CD4-positive, alpha-beta T cell treated with Interleukin-1 beta for 1 hour (primary cell): ENCODE measurements at places on chromosomes 16 and 17.

- DNase-seq: no peak
Measured at GRCh38 chr17:6079155-6079888, 9.1 kb downstream of the WSCD1 start.

DNA sequence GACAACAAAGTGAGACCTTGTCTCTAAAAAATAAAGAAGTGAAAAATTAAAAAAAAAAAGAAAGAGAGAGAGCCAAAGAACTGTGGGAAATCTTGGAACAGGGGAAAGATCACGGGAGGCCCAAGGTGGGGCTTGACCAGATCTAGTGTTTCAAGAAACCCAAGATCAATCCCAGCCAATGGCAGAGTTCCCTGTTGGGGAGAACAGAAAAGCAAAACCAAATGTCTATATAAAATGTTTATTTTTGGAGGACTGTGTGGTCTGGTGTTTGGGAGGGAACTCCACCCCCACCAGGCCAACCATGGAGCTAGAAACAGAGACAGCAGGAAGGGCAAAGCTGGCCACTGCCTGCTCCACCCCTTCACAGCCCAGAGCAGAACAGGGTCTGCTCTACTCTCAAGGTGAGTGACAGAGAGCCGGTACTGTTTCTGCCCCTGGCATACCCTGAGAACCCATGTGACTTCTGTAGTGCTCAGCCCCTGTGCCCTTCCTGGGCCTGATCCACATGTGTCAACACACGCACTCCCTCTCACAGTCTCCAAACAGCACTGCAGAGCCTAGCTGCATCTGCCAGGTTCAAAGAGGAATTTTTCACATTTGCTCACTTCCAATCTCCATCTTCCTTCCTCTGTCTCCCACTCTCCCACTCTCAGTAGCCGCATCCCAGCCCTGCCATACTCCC, 3.7 kb downstream of the TMEM101 start:
- no peak for DNase-seq

- DNase-seq: no peak
Measured at GRCh38 chr16:88338111-88338510, 44.6 kb upstream of the ZNF469 start.

DNA sequence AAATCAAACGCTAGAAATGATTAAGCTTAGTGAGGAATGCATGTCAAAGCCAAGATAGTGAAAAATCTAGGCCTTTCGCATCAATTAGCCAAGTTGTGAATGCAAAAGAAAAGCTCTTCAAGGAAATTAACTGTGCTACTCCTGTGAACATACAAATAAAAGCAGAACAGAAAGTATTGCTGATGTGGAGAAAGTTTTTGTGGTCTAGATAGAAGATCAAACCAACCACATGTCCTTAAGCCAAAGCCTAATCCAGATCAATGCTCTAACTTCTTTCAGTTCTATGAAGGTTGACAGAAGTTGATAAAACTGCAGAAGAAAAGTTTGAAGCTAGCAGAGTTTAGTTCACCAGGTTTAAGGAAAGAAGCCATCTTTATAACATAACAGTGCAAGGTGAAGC, 1044.6 kb downstream of the CDH11 start:
- DNase-seq: no peak

DNA sequence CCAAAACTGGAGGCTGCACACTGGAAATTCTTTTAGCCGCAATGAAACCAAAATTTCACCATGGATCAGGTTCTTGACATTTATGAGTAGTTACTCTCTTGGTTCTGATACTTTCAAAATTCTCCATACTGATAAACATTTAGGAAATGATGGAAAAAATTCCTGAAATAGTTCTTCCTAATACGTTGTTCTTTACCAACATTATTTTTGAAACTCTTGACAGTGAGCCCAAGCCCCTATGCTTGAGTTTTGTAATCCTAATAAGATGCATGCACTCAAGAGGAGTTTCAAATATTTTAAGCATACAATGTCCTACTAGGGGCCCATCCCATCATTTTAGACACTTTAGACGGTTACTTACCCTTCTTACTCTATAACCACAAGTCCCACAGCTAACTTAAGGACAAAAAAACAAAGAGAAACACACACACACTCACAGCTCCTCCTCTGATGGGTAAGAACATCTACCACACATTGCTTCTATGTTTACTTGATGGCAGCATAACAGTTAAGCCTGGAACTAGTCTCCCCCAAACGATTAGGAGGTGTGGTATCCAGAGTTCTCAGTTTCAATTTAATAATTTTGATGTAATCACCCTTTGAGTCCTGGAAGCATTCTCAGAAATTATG, 3.7 kb downstream of the VEZF1 start:
- DNase-seq: no peak

DNA sequence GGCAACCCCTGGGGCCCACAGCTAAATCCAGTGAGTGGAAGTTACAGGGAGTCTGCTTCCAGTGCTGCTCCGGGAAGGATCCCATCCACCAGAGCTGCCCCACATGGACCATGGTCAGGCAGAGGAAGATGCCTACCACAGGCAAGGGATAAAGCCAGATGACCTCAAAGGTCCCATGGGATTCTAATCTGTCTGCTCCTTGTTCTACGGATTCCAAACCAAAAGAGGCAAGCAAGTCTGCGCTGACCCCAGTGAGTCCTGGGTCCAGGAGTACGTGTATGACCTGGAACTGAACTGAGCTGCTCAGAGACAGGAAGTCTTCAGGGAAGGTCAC, 1.4 kb downstream of the CCL4L2 start:
- DNase-seq: no peak

GRCh38 chr16:25817295-25817694, 125.5 kb downstream of the HS3ST4 start:
- DNase-seq: no peak

- DNase-seq: peak; percentile 71
Measured at GRCh38 chr16:23949630-23950290, 114.0 kb downstream of the PRKCB start.

- peak; percentile 65 for DNase-seq
Measured at GRCh38 chr17:82985973-82986372, 93.4 kb upstream of the METRNL start.

- no peak for DNase-seq
Measured at GRCh38 chr17:69269131-69269998, 40.7 kb upstream of the ABCA10 start.

GRCh38 chr16:75287708-75288107, 36.3 kb upstream of the BCAR1 start:
- DNase-seq: no peak

GRCh38 chr17:17440938-17441675, 35.7 kb upstream of the MED9 start:
- DNase-seq: no peak

GRCh38 chr17:36992701-36993100, 43.9 kb downstream of the AATF start:
- no peak for DNase-seq

DNA sequence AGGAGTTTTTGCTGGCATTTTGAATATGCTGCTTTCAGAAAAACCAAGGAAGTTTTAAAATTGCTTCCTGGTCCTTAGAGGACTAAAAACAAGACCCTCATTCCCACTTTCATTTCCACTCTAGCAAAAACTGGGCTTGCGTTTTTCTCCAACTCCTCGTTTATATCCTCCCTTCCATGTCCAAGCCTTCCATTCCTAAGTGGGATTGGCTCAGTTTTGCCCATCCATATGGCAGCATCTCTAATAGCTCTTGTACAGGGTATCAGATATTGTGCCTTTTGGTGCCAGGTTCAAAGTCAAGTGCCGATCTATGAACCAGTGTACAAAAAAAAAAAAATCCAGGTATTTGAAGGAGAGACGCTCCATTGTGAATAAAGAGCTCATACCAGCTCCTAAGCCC, 9.9 kb upstream of the TBKBP1 start:
- no peak for DNase-seq

DNA sequence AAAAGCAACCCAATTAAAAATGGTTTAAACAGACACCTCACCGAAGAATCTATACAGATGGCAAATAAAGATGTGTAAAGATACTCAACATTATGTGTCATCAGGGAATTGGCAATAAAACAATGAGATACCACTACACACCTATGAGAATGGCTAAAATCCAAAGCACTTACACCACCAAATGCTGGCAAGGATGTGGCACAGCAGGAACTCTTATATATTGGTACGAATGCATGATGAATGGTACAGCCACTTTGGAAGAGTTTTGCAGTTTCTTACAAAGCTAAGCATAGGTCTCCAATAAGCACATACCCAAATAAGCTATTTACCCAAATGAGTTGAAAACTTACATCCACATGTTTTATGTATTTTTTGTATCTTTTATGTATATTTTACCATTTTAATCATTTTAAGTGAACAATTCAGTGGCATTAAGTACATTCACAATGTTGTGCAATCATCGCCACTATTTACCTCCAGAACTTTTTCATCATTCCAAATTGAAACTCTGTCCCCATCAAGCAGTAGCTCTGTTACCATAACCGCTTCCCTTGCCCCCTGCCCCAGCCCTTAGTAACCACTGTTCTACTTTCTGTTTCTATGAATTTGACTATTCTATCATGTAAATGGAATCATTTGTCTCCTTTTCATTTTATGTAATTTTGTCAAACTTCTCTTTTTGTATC, 6.7 kb upstream of the ALDH3A2 start:
- no peak for DNase-seq

DNA sequence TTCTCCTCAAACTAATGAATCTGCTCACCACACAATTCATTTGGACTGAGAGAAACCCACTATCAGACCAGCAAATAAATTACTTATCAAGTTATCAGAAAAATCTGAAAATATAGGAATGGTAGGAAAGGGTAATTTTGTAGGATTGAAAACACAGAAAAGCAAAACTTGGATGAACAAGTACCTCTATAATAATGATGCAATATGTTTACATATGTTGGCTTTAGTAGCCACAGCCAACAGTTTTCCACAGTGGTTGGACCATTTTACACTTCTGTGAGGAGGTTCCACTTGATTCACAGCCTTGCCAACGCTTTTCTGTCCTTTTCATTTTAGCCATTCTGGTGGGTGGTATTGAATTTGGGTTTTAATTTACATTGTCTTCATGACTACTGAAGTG, 10.6 kb upstream of the GINS3 start:
- no peak for DNase-seq

DNA sequence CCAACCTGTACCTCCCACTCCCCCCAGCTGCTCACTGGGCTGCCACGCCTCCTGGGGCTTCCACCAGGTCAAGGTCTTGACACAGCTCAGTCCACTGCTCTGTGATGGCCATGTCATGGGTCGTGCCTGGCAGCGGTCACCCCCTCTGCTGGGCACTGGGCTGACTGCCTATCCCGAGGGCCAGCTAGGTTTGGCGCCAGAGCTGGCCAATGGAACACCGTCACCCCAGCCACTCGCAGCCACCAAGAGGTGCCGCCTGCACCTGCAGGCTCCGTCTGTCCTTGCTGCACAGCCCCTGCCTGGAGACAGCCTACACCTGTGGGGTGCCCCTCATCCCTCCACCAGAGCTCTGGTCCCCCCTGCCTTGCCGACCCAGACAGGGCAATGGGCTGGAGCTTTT, 4.5 kb upstream of the RAB40C start:
- no peak for DNase-seq

- DNase-seq: no peak
Measured at GRCh38 chr16:27209591-27209990, 6.3 kb downstream of the KDM8 start.

GRCh38 chr17:61662186-61662585, 71.2 kb upstream of the NACA2 start:
- no peak for DNase-seq

DNA sequence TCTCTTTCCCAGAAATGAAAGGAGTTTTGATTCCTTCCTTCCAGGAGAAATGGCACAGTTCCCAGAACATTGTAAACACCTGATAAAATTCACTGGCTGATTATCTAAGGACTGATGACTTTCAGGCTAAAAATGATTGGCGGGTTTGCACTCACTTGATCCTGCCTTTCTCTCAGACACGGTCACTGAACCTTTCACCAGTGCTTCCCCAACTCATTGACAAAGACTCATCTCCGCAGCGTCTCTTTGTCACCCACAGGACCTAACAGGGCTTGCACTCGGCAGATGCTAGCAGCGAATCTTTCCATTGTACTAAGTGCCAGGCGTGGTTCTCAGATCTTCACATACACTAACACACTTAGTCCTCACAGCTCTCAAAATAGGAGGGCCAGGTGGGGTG, 7.3 kb upstream of the DHRS7C start:
- DNase-seq: no peak

DNA sequence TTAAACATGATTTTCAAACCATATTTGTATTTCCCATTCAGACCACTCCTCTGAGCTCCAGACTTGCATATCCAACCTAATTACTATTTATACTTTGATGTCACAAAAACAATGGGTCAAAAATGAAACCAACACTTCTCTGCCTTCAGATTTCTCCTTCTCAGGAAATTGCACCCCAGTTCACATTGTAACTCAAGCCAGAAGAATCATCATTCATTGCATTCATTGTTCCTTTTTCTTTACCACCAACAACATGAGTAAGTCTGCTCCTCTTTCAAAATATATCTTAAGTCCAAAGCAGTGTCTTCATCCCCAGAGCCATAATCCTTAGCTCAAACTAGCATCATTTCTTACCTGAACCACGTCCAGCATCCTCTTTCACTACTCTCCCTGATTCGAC, 2.6 kb upstream of the AKAP1 start:
- DNase-seq: no peak

DNA sequence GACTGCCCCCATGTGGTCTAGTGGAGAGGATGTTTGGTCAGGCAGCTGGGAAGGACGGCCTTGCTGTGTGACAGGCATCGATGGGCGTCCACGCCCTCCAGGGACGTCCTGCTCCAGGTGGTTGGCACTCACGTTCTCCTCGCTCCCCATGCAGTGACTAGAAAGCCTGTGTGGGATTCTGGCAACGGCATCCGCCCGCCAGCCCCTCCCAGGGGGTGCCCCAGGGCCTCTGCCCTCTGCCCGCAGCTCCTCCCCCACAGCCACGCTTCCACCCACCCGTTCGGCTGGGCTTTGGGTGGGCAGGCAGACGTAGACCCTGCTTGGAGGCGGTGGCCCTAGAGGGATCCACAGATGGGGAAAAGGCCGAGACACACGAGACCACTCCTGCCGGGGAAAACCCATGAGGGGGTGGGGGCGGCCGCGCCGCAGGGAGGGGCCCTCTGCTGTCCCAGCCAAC, 4.7 kb upstream of the IL17C start:
- peak; percentile 74 for DNase-seq

- DNase-seq: peak; percentile 72
Measured at GRCh38 chr16:67236563-67237395, 9.8 kb downstream of the TMEM208 start.

- DNase-seq: no peak
Measured at GRCh38 chr16:87248714-87249113, 68.5 kb downstream of the C16orf95 start.

GRCh38 chr16:50981951-50982350, 169.1 kb downstream of the SALL1 start:
- DNase-seq: no peak

DNA sequence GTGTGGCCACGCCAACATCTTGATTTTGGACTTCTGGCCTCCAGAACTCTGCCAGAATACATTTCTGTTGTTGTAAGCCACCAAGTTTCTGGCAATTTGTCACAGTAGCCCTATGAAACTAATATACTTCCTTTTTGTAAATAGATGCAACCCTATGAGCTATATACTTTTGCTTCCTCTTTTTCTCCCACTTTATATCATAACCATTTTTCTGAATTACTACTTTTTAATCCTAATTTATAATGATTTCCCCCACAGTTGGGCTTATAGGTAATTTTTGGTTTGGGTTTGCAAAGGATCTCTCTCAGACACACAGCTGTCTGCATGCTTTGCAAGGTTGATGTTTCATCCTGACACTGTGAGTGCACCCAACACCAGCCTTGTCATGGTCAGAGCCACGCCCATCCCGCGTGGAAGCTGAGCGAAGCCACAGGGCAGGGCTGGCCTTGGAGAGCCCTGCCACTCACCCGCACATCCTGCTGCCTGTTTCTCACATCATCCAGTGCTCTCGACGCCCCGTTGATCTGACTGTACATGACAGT, 5.8 kb downstream of the TRIM25 start:
- DNase-seq: peak; percentile 74

GRCh38 chr17:1413281-1413791, 13.3 kb upstream of the YWHAE start:
- DNase-seq: no peak
